ENCODE measurements at places on chromosomes 7 and 10.
A peak's percentile ranks its signal among the peaks of the same experiment; 100 is the strongest.

DNA sequence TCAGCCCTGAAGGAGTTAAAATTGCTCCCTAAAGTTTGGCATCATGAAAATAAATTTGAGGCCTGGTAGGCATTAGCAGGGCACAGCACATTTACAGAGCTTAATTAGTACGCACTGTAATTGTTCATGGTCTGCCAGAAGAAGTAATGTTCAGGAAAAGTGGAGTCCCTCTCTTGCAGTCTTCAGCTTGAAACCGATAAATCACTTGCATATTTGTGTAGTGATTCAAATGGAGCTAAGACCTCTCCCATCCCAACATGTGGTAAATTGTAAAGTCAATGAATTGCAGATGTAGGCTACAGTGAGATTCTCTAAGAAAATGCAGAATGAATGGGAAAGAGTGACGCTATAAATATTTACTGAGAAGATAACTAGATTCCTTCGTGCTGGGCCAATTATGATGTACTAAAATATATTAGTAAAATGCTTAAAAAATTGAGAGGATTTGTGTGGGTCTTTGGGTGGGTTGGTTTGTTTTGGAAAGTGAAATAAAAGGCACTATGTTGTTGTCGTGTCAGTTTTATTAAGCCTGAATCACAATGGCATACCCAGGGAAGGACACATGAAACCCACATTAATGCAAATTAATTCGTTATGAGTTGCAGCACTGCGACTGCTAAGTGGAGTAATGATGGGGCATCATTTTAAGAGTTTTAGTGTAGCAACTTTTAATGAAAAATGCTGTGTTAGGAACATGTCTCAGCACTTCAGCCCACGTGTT, 8.4 kb downstream of the TCF7L2 start:
- DNase-seq = no peak

DNA sequence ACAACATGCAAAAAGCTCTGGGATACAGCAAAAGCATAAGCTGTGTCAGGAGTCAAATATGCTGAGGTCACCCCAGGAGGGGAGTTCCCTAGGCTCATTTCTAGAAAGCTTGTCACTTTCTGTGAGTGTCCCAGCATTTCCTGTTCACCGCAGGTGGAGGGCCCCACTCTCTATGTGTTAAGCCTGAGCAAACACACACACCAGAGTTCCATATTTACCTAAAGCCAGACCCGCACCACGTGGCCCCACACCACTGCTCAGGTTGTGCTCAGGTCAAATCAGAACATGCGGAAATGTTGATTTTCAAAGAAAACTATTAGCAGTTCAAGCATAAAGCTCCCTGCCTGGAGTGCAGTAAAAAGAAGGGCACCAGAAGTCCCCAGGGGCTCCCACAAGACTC, 259.6 kb upstream of the PPP2R2D start:
- peak; percentile 33 for DNase-seq

- no peak for DNase-seq
These were observed 37.9 kb upstream of the SH2B2 start for GRCh38 chr7:102248456-102249395.

DNA sequence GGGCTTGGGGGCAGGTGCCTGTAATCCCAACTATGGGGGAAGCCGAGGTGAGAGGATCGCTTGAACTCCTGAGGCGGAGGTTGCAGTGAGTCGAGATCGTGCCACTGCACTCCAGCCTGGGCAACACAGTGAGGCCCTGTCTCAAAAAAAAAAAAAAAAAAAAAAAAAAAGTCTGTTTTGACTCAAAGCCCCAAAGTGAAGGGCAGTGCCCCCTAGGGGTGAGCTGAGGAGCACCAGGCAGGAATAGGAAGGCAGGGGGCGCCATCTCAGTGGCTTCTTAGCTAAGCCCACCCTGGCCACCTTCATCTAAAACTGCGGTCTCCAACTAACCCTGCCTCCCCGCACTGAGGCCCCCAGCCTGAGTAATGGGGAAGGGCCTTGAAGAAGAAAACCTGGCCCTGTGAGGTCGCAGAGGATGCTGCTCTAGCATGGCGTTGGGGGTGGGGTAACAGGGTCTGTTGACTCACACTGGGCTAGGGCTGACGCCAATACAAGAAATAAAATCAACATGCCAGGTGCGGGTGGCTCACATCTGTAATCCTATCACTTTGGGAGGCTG, 9.8 kb downstream of the PODXL start:
- peak; percentile 69 for DNase-seq

DNA sequence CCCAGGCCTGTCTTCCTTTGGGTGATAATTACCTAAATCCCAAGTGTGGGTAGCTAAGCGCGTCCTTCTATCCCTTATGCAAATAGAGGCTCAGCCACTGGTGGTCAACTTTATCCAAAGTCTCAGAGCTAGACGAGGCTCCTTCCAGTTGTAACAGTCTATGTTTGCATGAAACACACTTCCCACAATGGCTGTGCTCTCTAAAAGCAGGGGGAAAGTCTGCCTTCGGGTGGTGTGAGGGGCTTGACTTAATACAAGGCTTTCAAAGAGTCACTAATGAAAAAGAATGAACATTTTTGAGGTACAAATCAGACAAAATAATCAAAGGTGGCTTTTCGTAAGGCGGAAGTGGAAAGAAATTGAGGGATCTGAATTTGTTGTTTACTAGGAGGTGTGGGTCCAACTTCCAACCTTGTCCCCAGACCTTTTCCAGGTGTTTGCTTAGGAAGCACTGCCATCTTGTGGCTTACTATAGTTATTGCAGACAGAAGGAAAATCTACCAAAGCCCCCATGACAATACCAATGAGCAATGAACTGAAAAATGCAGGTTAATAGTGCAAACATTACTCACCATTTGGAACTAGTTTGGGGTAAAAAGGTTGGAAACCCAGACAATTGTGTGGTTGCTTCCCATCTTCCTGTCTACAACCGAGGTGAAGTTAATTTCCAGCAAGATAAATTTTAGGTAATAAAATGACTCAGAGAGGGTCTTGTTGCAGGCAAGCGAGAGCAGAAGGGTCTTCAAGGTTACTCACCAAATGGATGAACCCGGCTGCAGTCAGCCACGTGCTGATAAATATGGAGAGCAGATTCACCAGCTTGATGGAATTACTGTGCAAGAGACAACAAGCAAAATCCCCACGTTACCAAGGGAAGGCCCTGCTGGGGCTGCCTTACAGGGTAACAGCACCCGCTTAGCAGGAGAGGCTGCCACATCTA, 525.7 kb downstream of the KCNMA1 start:
- no peak for DNase-seq

GRCh38 chr7:155692317-155692716, 47.9 kb downstream of the RBM33 start:
- no peak for DNase-seq

DNA sequence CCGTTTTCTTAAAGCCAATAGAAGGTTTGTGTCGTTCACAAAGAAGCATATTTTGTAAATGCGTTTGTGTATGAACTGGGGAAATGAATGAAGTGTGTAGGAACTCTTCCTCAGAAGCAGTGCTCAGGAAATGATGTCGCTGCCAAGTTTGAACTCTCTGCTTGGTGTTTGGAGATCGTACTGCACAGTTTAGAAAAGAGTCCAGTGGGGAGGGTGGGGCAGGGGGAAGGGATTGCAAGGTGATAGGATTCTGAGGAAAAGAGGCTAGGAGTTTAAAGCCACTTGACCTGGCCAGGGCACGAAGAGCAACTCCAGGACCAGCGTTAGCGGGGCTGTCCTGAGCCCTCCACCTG, 122.2 kb downstream of the CUBN start:
- DNase-seq = no peak

DNA sequence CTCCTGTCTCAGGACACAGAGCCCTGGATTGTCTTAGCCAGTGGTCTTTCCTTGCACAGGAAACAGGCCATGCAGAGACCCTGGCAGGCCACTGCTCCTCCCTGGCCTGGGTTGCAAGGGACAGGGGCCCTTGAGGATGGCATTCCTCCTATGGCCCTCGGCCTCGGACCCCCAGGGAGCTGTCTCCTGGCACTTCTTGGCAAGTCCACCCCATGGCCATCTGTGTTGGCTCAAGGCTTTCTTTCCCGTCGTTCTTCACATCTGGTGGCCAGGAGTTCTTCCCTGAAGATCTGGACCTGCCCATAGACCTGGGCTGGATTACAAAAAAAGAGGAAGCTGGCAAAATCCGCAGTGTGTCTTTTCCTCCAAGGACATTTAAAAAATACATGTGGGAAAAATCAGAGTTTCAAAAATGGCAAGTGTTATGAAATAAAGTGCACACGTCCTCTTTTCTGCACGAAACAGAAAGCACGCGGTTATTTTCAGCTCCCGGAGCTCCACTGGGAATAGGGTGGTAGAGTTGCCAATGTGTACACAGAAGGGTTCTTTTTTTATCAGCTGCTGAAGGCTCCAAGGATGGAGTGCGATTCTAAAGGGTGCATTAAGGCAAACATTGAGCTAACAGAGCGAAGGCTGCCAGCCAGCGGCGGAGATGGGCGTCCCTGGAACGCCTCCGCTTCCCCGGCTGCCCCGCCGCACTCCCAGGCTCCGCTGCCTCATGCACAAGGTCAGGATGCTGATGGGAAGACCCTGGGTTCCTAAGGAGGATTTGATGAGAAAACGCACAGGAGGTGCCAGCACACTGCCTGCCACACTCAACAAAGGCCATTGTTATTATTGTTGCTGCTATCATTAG, 62.8 kb upstream of the FAM20C start:
- DNase-seq = no peak

GRCh38 chr7:137882261-137882668, 35.5 kb upstream of the DGKI start:
- DNase-seq = no peak

GRCh38 chr10:11682267-11682683, 59.9 kb upstream of the ECHDC3 start:
- DNase-seq = no peak

DNA sequence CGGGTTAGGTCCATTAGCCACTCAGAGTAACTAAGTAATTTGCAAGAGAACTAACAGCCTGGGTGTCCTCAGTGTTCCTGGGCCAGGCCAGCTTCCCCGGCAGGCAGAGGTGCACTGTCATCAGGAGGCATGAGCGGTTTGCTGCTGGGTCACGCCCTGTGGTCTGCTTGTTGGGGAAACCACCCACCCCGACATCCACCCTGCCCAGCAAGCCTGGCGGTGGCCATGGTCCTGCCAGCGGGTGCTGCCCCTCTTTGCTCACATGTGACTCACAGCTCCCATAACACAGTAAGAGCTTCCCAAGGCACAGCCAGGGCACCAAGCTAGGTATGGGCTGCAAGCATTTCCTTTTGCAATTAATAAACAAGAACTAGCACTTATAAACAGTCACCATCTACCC, 75.9 kb downstream of the RGS10 start:
- no peak for DNase-seq

GRCh38 chr7:98293746-98294145, 12.3 kb downstream of the BRI3 start:
- DNase-seq = no peak

GRCh38 chr7:152544481-152544927, 108.7 kb upstream of the KMT2C start:
- DNase-seq = no peak

DNA sequence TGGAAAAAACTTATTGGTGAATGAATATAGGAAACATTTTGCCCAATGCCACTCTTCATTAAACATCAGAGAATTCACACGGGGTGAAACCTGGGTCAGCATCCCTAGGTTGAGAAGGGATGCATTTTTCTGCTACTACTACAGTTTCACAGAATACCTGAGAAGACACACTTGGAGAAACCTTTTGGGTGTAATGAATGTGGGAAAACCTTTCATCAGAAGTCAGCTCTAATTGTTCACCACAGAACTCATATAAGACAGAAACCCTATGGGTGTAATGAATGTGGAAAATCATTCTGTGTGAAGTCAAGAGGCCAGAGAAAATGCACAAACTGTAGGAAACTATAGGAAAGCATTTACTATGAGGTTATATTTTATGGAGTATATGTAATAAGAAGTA, 24.9 kb downstream of the ZNF37A start:
- no peak for DNase-seq

DNA sequence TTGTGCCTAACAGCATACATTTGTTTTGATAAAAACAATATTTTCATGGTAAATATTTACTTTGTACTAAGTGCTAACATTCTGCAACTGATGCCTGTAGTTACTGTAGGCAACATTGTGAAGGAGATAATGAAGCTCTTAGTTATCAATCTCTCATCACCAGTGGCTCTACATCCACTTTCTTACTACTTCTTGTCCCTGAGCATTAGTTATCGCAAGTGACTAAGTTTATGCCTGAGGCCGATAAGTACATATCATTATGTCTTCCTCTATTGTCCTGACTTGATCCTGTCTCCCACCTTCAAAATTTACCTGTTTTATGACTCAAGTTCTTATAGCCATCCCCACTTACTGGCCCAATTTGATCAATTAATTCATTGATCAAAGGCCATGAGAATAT, 63.6 kb downstream of the MACC1 start:
- no peak for DNase-seq

DNA sequence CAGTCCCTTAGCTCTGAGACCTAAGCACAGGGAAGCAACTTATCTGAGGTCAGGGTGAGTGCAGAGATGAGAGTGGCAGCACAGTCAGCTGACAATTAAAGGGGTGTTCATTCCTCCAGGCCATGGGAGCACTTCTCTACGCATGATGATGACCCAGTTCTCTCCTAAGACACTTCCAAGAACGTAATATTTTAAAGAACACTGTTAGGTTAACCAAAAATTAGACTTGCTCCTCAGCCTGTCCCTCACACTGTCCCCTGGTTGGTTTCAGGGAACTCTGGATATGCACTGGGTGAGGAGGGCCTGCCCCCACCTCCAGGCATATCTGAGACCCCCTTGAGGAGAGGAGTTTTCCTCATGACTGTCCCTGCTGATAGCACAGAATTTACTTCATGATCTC, 767.5 kb downstream of the GRID1 start:
- DNase-seq = no peak

DNA sequence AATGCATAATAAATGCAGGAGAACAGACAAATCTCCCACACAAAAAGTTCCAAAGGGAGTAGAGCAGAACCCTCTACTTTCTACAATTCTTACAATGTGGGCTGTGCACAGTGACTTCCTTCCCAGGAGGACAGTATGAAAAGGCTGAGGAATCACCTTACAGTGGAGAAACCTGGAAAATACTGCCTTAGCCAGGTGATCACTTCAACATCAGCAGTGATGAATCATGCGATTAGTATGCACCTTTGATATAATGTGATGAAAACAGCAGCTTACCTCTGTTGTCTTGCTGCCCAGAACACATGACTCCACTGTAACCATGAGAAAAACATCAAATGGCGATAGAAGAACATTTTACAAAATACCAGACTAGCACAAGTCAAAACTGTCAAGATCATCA, 329.7 kb upstream of the POM121L12 start:
- DNase-seq = no peak

GRCh38 chr7:80960244-80960795, 41.5 kb upstream of the SEMA3C start:
- DNase-seq = no peak

- no peak for DNase-seq
These were observed 316.2 kb downstream of the CAMK1D start for GRCh38 chr10:12665501-12665900.

- no peak for DNase-seq
These were observed 103.4 kb upstream of the STK17A start for GRCh38 chr7:43479543-43479942.

Measured in activated CD8-positive, alpha-beta memory T cell treated with anti-CD3 and anti-CD28 coated beads for 24 hours (primary cell).